ENCODE measurements at places on chromosomes 4 and X.

DNA sequence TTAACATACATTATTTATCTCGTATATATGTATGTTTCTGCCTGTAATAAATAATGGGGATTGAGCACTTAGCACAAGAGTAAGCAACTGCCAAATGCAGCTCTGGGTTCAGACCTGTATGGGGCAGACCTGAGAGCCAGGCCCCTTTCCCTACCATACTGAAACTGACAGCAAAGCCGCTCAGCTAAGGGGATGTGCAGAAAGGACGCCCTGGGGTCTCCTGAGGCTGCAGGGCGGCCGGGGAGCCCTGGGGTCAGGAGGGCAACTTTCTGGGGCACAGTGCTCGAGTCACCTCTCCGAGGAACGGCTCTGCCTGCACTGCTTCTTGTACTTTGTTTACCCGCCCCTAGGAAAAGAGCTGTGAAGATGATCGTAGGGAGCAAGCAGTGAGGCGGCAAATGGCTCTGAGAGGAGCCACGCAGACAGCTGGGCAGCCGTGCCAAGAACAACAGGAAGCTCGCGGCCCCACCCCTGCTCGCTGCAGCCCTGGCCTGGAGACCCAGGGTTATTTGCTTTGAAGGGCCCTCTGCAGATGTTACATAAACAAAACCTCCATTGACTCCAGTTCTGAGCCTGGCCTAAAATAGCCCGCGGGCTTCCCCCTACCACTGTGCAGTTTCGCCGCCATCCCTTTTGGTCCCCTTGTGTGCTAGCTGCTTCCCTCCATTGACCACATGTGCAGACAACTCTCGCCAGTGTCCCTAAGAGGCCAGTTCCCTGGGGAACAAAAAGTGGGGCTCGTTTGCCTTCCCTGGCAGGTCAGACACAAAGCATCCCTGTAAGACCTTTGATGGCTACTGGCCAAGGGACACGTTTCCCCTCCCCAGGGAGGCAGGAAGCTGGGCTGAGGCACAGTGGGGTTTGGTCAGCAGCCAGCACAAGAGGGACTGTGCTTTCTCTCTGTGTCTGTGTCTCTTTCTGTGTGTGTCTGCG lies 111.3 kb upstream of the LNX1 start:
- DNase-seq, result peak; percentile 64

DNA sequence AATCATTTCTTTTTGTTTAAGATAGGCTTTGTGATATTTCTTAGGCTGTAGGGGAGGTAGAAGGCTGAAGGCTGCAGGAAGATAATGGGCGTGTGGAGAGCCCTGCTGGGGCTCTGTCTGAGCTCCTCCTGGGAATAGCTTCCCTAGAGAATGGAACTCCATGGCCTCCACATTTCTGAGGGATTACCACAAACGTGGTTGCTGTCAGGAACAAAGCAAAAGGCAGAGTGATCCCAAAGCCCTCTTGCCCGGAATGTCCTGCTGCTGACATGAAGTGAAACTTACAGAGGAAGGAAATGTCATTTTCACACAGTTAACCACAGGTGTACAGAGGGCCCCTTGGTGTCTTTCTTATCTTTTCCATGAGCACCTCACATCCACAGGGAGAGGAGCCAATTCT lies 89.3 kb downstream of the DDIT4L start:
- no peak for DNase-seq

DNA sequence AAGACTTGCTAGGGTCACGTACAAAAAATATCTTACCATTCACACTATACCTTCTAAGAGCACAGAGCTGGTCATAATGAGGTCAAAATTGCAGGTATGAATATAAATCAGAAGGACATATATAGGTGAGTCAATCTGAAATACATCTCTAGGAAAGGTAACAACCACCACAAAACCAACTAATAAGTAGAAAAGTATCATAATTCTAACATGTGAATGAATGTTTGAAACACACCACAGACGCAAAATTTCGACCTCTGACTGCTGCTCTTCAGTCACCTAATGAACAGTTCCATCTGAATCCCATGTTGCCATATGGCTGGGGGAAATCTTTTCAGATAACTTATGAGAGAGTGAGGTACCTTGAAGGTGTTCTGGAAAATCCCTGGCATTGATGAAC lies 22.1 kb downstream of the STAP1 start:
- DNase-seq, result no peak

GRCh38 chr4:186932631-186933187 lies 209.1 kb upstream of the FAT1 start:
- no peak for DNase-seq

- DNase-seq, result no peak
Observed at GRCh38 chr4:142309772-142310171, 536.3 kb downstream of the INPP4B start.

GRCh38 chrX:2533424-2533823 lies 32.6 kb upstream of the DHRSX start:
- DNase-seq, result no peak

DNA sequence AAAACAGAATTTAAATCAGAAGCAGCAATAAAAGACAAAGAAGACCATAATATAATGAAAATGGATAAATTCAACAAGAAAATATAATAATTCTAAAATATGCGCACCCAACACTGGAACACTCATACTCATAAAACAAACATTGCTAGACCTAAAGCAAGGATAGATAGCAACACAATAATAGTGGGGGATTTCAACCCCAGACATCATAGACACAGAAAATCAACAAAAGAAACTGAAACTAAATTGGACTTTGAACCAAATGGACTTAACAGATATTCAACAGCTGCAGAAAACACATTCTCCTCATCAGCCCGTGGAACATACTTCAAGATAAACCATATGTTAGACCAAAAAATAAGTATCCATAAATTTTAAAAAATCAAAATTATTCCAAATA lies 1552.6 kb downstream of the C4orf33 start:
- no peak for DNase-seq

GRCh38 chrX:111823128-111823527 lies 52.9 kb upstream of the TRPC5OS start:
- DNase-seq, result peak; percentile 27

DNA sequence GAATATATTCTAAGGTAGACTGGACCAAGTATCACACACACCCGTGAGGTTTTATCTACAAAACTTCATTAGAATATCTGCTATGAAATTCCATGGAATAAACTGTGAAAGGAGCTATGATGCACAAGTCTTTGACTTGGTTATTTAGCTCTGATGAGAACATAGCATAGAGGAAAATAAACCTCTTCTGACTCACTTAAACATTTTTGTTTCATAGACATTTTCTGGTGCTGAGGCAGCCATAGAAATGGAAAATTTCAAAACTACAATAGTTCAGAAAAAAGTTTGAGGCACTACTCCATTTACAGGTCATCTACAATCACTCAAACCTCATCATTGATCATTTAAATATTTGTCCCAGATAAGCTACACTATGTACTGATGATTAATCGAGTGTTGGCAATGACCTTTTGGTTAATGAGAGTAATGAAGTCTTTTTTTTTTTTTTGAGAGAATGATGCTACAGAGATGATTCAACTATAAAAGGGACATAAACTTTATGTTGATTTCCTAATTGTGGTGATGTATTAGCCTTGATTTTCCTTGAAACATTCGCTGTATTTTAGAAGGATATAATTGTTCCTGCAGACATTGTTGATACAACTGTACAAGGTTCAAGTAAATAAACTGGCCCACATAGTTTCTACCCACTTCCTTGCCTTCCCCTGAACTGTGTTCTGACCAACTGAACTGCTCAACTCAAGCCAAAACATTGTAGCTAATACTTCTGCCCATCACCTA lies 77.5 kb downstream of the AREG start:
- DNase-seq, result no peak

GRCh38 chr4:15870079-15870478 lies 68.5 kb downstream of the FGFBP1 start:
- DNase-seq, result no peak

- no peak for DNase-seq
Observed at GRCh38 chr4:153466949-153467896, 1.1 kb downstream of the TMEM131L start.

- DNase-seq, result no peak
Observed at GRCh38 chr4:96713271-96713850, 873.5 kb downstream of the PDHA2 start.

DNA sequence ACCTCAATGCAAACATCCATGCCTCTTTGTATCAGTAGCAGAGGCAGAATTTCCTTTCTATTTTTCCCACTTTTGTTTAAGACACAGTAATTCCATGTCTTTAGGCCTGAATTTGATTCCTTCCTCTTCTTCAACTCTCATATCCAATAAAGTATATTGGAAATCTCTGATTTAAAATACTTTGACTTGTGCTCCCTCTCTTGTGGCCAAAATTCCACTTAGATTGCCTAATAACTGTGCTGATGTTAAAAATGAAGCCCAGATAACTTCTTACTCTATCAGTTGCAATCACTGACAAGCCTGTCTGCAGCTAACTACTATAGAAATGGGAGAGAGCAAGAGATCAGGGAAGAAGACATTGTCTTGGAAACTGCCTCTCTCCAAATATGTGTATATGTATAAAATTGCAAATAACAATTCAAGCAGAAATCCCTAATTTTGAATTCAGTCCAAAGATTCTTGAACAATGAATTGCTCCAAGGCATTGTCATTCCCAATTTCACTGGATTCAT lies 163.5 kb upstream of the SPIN4 start:
- no peak for DNase-seq

- no peak for DNase-seq
Observed at GRCh38 chr4:4418676-4419390, 31.9 kb downstream of the NSG1 start.

DNA sequence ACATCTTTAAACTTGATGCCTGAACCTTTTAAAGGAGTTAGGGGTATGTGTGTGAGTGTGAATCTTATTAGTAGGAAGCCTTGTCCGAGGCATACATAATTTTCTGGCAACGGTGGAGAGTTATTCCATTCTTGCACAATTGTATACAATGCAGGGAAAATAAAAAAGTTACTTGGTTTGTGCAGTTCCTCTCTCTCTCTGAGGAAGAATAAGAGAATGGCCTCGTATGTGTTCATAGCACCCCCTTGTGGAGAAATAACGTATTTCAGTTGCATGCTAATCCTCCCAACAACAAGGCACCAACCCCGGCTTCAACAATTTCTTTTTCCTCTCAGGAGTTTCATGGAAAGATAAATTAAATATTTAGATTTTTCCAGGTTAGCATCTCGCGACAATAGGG lies 33.7 kb upstream of the FGF13 start:
- peak; percentile 66 for DNase-seq

DNA sequence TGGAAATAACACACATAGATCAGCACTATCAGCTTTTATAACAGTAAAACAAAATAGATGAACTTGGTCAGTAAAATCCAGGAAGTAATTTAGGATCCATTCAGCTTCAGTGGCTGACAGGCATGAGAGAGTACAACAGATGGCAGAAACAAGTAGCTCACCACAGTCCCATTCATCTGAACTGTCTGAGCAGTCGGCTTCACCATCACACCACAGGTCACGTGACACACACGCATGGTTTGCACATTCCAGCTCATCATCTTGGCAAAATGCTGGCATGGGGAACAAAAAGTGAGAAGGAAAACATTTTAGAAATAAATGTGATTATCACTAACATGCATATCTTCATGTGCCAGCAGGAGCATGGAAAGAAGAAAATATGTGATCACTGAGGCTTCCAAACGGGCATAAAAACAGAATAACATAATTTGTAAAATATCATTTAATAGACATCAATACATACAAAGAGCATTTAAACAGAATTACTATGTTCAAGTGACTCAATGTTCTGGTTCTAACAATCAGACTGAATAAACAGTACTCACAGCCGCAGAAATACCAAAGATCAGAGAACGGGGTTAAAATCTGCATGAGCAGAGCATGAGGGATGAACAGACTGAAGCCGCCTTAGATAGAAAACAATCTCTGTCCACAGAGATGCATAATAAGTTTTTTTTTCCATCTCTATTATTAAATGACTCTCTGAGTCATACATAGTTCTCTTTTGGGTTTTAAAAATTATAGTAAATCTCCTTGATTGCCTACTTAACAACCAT lies 158.1 kb downstream of the ATP10D start:
- DNase-seq, result peak; percentile 12

DNA sequence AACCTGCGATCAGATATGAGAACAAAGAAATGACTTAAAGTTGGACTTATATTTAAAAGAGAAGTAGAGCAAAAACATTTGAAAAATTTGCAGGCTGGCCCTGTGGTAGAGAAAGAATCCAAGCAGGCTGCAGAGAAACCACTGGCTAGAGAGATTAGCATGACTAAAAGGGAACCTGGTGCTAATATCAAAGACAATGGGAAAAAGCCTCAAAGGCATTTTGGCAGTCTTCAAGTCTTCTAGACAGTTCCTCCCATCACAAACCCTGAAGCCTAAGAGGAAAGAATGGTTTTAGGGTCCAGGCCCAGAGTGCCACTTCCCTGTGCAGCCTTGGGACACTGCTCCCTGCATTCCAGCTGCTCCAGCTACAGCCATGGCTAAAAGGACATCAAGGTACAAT lies 33.4 kb downstream of the KCTD8 start:
- no peak for DNase-seq

- no peak for DNase-seq
Observed at GRCh38 chr4:41512136-41512535, 25.8 kb upstream of the LIMCH1 start.

GRCh38 chrX:119635799-119636198 lies 29.6 kb upstream of the NKRF start:
- no peak for DNase-seq

GRCh38 chrX:119690921-119691716 lies 1.8 kb downstream of the SEPTIN6 start:
- peak; percentile 25 for DNase-seq

- DNase-seq, result peak; percentile 22
Observed at GRCh38 chr4:122517345-122517744, 60.8 kb upstream of the IL2 start.

- DNase-seq, result no peak
Observed at GRCh38 chr4:98608356-98608755, 50.1 kb downstream of the TSPAN5 start.

DNA sequence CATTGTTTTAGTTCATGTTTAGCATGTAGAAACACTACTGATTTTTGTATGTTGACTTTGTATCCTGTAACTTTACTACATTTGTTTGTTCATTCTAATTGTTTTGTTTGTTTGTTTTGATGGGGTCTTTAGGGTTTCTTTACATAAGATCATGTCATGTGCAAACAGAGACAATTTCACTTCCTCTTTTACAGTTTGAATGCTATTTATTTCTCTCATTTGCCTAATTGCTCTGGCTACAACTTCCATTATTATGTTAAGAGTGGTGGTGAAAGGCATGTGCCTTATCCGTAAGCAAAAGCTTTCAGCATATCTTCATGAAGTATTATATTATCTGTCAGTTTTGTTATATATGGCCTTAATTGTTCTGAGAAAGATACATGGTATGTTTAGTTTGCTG lies 571.1 kb downstream of the PCDH7 start:
- DNase-seq, result no peak

Measured in common myeloid progenitor, CD34-positive (primary cell).